ENCODE measurements at places on chromosomes 11 and 22.

GRCh38 chr11:45237711-45238315 is 48.3 kb downstream of the SYT13 start:
- no peak for DNase-seq

DNA sequence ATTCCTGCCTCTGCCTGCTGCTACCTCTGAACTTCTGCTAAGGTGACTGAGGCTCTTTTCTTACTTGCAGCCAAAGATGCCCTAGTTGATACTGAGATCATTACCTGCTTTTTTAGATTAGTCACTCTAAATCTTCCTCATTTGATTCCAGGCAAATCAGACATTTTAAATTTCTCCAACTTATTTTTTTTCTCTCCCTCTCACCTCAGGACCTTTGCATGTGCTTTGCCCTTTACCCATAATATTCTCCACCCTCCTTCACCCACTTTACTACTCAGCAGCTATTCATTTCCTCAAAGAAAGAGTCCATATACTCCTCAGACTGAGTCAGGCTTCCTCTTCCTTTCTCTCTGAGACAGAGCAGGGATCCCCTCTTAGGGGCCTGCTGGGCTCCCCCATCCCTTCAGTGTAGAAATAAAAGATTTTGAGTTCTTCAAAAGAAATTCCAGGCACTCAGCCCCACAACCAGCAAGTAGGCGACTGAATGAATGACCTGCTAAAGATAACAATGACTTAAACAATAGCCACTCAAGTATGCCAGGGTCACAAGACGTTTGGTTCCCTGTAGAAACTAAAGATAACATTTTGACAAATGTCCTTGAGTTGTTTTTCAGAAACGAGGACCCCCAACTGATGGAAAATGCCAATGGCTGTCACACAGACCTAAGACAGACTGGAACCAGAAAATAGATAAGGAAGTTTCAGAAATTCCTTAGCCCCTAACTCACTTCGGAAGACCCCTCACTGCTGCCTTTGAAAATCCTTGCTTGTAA is 104.2 kb downstream of the MTNR1B start:
- DNase-seq: no peak

DNA sequence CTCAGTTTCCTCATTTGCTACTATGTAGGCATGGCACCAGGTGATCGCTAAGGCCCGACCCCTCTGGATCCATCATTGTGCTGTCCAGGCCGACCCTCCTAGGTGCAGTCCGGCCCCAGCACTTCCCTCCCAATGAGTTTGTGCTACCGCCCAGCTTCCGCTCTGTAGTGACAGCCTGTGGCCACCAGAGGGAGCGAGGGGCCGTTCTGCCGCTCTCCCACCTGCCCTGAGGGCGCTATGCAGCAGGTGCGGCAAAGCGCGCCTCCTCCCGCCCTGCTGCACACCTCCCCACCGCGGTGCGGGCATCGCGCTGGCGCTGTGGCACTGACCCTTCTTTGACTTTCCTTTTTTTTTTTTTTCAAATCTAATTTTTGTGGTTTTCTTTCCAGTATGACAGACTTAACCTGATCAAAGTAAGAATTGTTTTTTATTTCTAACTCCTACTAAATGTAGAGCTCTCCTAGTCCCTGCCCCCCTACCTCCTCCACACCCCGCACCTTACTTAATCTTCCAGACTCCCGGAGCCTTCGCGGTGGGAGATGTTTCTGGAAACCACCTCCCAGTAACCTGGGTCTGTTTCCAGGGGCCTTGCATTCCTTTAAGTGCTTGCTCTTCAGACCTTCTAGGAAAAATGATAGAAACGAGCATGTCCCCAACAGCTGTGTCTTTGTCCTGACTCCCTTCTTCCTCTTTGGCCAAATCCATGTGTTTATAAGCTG is 73.7 kb downstream of the SCN3B start:
- peak; percentile 54 for DNase-seq

DNA sequence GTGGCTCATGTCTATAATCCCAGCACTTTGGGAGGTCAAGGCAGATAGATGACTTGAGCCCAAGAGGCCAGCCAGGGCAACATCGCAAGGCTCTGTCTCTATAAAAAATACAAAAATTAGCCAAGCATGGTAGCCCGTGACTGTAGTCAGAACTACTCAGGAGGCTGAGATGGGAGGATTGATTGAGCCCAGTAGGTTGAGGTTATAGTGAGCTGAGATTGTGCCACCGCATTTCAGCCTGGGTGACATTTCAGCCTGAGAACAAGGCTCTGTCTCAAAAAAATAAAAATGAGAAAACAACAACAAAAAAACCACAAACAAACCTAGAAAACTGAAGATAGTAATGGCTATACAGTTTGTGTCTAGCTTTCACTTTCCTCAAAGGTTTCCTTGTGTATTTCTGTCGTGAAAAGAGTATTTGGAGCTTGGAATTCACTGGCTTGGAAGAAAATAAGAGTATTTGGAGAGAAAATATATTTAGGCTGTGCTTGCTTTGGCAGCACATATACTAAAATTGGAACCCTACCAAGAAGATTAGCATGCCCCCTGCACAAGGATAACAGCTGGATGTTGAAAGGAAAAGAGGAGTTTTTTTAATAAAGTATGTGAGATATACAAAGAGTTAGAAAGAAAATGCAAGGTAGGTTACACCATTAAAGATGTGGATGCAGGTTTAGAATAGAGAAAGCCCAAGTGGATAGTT is 3.9 kb upstream of the BIRC3 start:
- no peak for DNase-seq

DNA sequence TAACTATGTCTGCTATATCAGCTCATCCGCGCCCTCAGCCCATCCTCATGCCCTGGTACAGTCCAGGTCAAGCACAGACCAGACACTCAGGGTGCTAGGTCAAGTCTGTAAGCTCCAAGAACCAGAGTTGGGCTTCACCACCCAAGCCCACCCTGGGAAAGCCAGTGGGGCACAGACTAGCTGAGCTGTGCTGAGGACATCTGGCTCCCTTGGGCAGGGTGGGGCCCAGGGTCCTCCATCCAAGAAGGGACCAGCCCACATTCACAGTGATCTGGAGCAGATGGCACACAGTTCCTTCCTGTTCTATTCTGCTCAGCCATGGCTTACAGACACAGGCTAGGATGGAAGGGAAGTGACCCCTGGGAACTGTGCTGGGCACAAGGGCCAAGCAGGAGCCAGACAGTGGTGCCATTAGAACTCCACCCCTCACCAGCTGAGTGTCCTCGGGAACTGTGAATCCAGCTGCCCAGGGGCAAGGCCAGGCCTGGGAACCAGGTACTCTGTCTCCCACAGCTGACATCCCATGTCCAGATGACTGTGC is 9.1 kb downstream of the P2RY6 start:
- no peak for DNase-seq

DNA sequence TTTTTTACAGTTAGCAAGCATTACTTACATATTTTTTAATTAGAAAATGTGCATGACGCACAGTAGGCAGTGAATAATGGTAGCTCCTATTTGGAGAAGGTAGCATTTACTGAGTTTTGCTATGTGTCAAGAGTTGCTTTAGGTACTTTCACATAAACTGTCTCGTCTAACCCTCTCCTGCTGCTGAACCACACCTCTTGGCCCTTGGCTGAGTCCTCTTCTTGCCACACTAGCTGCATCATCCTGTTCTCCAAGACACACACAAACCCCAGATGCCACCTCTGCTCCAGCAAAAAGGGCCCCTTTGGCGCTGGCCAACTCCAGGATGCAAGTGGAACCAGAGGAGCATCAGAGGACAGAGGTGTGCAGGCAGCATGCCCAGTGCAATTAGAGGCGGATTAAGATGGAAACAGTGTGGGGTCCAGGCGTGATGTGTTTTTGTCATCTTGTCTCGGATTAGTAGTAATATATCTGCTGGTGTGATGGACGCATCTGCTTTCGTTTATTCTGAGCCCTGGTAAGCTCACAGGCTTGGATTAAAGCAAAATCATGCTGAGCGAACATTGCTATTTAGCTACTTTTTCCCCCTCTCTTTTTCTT is 367.0 kb upstream of the CADM1 start:
- no peak for DNase-seq

DNA sequence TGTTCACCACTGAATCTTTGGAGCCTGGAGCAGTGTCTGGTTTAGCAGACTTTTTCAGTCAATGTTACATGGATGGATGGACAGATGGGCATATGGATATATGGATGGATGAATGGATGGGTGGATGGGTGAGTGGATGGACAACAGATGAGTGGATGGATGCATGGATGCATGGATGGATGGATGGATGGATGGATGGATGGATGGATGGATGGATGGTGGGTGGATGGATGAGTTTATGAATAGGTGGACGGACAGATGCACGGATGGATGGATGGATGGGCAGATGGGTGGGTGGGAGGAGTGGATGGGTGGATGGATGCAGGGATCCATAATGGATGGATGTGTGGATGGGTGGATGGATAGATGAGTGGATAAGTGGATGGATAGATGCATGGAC is 19.0 kb downstream of the PSMD13 start:
- no peak for DNase-seq

GRCh38 chr11:131064373-131064991 is 148.2 kb upstream of the SNX19 start:
- DNase-seq: peak; percentile 71

DNA sequence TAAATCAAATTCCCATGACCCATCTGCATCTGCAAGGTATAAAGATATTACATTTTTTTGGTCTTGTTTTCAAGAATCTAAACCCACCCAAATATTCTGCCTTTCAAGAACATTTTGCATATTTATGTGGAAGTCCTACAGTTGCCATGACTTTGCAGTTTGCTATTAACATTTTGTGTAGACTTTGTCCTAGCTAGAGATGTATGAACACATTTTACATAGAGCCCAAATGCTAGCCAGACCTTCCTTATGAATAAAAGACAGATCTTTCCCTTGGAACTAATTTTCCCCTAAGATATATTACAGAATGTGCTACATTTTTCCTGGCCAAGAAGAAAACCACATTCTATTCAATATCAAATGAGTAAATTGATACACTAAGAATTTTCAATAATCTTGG is 772.5 kb downstream of the KCNA4 start:
- DNase-seq: no peak

- no peak for DNase-seq
Measured at GRCh38 chr22:32951807-32952153, 106.4 kb downstream of the SYN3 start.

GRCh38 chr11:15704064-15704463 is 589.3 kb downstream of the INSC start:
- no peak for DNase-seq

- peak; percentile 85 for DNase-seq
Measured at GRCh38 chr11:74069146-74070046, 60.5 kb upstream of the UCP3 start.

DNA sequence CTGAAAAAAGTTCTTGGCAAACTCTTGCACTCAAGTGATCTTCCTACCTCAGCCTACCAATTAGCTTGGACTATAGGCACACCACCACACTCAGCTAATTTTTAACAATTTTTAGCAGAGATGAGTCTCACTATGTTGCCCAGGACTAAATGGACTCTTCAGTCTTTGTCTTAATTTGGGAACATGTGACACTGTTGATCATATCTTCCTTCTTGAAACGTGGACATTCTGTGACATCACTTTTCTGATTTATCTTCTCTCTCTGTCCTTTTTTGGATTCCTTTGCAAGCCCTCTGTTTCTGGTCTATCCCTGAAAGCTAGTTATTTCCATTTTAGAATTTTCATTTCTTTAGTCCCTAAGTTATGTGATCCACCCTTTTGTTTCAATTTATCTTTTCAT is 42.0 kb downstream of the RSF1 start:
- no peak for DNase-seq

GRCh38 chr22:19868773-19869471 is 14.2 kb upstream of the GNB1L start:
- no peak for DNase-seq

DNA sequence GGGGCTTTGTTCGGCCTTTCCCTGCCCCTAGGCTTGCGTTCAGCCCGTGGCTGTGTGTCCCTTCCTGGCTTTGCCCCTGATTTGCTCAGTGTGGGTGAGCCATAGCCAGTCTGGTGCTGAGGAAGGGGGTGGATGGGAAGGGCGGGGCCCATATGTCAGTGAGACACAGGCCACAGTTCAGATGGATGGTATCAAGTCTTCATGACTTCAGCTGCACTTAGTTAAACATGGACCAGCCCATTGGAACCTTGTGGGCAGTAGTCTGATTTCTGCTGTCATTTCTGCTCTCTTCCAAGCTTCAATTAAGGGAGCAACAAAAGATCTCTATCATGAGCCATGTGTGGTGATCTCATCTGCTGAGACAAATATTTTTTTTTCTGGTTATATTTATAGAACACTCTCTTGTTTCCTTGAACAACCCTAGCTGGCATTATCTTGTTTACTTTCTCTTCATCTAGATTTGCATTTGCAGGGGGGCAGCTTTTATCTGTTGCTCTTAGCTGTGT is 21.6 kb upstream of the PEX26 start:
- peak; percentile 93 for DNase-seq

DNA sequence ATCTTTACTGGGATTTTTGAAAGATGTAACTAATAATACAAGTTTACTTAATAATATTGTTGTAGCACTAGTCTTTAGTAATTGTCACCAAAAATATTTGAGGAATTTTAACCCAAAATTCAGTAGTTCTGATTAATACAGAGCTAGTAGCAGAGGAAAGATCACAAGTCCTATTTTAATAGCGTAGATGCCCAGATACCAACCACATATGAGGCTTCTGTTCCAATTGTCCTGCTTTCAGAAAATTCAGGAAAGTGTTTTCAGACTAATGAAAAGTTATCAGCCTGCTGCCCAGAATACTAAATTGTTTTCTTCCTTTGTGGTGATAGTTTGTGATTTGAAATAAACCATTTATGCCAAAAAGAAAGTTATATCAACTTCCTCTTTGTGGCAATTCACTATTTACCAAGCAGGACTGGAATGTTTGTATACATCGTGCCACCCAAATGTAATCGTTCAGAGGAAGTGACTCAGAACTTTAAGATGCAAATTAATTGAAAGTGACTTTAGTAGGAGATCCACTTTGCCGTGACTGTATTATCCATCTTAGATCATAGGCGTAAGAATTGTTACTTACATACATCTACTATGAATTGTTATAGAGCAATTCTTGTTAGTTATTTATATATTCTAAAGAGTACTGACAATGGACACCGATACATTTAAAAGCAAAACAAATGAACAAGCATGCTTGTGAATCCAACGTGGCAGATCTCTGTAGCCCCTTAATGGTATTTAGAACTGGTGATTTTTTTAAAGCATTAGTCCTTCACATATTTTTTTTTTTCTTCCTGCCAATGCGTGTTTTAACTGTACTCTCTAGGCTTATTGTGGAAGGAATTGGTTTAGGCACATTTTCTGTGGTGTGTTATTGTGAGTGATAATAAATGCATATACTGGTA is 231.0 kb downstream of the DDX10 start:
- peak; percentile 73 for DNase-seq

GRCh38 chr22:44920183-44920582 is 89.6 kb downstream of the PHF21B start:
- DNase-seq: no peak

DNA sequence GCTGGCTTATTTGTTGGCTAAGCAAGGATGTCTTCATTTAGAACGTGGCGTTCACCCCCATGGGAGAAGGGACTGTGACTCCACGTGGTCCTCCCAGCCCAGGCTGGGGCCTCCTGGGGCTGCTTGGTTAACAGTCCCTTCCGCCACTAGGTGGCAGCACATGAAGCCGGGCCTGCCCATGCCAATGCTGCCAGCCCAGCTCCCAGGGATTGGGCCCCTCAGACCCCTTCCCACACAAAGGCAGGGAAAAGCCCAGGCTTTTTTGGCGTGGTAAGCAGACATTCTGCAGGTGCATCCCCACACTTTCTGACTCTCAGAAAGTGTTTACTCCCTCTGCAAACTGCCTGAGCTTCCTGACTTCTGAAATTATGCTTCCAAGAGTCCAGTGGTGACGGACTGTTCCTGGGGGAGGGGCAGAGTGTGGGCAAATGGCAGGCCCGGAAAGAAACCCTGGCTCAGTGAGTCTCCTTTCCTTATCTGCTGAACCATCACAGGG is 3.1 kb downstream of the CBX6 start:
- DNase-seq: peak; percentile 71

All from EH (cell line).